ENCODE measurements at places on chromosomes 16 and 17.

DNA sequence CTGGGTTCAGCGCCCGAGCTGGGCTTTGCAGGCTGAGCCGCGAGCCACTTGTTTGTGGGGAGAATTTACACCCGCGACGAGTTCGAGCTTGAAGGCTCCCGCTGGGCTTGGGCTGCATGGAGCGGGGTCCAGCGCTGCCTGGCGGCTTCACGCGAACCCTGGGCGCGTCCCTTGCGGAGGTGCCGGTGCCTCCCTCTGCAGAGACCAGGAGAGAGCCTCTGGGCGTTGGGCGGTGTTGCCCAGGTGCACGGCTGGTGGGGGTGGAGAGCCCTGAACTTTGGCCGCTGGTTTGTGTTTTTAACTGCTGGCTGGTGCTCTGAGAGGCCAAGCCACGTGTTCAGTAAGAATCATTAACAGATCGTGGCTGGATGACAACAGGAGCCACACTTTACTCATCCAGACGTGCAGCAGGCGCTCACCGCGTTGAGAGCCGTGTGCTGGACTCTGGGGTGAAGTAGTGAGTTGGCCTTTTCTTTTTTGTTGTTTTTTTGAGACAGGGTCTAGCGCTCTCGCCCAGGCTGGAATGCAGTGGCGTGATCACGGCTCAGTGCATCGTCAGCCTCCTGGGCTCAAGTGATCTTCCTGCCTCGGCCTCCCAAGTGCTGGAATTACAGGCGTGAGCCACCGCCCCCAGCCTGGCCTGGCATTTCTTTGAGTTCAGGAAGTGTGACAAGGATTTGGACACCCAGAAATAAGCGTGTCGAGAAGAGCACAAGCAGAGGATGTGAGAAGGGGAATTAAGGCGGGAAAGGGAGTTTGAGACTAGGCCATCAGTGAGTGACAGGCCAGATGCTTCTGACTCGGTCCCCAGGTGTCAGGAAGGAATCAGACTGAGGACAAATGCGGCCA lies 827 bp downstream of the CDK10 start:
- H3K4me3 ChIP-seq: peak overlapping the region; percentile 94
- peak; percentile 68 for DNase-seq
- peaks cover 22% of the 10 kb centered on the region for H3K4me1 ChIP-seq
- peak overlapping the region; percentile 96 for H3K27ac ChIP-seq
- no peaks in the 10 kb centered on the region for H3K27me3 ChIP-seq

GRCh38 chr16:75024594-75024993 lies 25.8 kb downstream of the ZNRF1 start:
- no peak overlapping the region for H3K4me3 ChIP-seq
- no peaks in the 10 kb centered on the region for H3K36me3 ChIP-seq
- H3K4me1 ChIP-seq: peaks cover 2% of the 10 kb centered on the region
- no peak overlapping the region for H3K27ac ChIP-seq
- no peak for DNase-seq

DNA sequence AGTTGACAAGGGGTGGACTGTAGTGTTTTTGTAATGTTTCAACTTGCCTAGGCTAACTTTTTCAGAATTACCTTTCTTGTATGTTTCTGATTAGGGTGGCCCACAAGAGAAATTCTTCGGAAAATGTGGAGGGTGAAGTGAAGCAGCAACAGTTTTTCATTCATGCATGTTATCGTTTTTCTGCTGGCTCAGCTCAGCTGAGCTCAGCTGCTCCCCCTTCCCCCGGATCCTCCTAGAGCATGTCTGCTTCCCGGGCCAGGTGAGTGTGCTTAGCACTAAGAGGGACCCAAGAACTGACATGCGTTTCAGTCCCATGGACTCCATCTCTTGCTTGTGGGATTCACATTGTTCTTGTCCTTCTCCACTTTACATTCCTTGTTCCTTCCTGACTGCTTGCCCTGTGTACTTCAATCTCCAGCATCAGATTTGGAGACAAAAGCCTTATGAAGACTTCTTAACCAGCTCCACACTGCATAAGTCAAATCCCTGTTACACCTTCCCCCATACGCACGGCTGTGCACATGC lies 33.6 kb downstream of the SCPEP1 start:
- DNase-seq: no peak
- H3K4me1 ChIP-seq: no peaks in the 10 kb centered on the region
- H3K4me3 ChIP-seq: no peak overlapping the region
- peaks cover 18% of the 10 kb centered on the region for H3K27me3 ChIP-seq
- no peak overlapping the region for H3K27ac ChIP-seq

DNA sequence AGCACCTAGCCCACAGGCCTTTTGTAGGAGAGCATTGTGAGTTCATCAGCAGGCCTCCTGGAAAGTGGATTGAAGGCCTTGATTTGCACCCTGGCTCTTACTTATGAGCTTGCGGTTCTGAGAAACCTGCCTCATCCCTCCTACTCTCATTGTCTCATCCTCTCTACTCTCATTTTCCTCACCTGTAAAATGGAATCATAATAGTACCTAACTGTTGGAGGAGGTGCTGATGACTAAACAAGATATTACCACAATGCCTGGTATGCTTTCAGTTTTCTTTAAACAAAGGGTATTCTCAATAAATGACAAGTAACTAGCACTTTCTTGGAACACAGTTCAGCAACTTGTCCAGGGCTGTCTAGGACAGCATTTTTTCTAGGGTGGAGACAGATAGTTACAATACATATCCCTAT lies 243.1 kb upstream of the MAF start:
- H3K4me3 ChIP-seq: no peak overlapping the region
- H3K36me3 ChIP-seq: no peaks in the 10 kb centered on the region
- H3K27ac ChIP-seq: no peak overlapping the region

DNA sequence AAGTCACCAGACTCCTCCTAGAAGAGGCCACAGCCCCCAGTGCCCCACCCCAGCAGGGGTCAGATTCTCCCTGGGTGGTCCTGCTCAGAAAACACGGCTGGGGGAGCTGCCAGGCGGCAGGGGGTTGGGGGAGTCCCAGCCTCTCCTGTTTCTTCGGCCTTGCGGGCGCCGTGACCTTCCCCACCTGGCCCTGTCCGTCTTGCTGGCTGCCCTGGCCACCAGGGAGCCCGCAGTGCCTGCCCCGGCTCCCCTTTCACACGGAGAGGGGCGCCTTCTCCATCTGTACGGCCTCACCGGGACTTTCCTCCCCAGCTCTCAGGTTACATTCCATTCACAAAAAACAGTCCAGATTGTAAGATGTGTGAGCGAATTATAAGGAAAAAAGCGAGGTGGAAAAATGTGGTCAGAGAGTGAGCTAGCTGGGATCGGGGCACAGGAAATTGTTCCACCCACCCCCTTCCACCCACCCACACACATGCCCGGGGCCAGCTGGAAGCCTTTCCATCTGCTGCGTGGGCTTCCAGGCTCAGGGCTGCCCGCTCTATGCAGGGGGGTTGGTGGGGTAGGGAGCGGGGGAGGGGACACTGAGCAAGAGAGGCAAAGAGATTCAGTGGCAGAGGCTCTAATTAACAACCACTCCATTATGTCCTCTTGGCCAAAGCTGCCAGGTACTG lies 14.6 kb upstream of the CIBAR2 start:
- peak overlapping the region; percentile 76 for H3K27ac ChIP-seq
- H3K4me1 ChIP-seq: peaks cover 30% of the 10 kb centered on the region
- no peaks in the 10 kb centered on the region for H3K27me3 ChIP-seq
- peak; percentile 89 for DNase-seq
- H3K4me3 ChIP-seq: no peak overlapping the region

DNA sequence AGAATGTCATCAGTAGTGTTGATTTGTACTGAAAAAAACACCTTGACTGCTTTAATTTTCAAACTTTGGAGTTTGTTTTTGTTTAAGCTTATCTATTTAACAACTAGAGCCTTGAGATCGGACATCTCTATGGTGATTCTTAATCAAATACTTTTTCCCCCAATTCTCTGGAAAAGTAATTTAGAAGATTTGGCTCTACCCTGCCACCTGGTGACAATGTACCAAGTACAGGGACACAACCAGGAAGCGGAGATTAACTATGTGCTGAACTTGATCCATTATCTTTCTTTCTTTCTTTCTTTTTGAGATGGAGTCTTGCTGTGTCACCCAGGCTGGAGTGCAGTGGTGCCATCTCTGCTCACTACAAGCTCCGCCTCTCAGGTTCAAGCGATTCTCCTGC lies 30.8 kb downstream of the USP43 start:
- H3K4me3 ChIP-seq: no peak overlapping the region
- H3K36me3 ChIP-seq: peaks cover 6% of the 10 kb centered on the region
- no peaks in the 10 kb centered on the region for H3K27me3 ChIP-seq
- peak; percentile 13 for DNase-seq

- peaks cover 16% of the 10 kb centered on the region for H3K4me1 ChIP-seq
- H3K36me3 ChIP-seq: peaks cover 13% of the 10 kb centered on the region
- H3K27ac ChIP-seq: no peak overlapping the region
- H3K27me3 ChIP-seq: no peaks in the 10 kb centered on the region
- DNase-seq: no peak
These were observed 8.0 kb downstream of the ZNF469 start for GRCh38 chr16:88390735-88391134.
